Muscle of back (tissue), 13 donors: ENCODE measurements at places on chromosomes 2 and 18.
A peak's percentile ranks its signal among the peaks of the same experiment; 100 is the strongest.

GRCh38 chr2:105894327-105894944 is 149.7 kb downstream of the NCK2 start:
- no peak for DNase-seq

- no peak for DNase-seq
Observed at GRCh38 chr2:134181219-134181618, 72.7 kb upstream of the MGAT5 start.

DNA sequence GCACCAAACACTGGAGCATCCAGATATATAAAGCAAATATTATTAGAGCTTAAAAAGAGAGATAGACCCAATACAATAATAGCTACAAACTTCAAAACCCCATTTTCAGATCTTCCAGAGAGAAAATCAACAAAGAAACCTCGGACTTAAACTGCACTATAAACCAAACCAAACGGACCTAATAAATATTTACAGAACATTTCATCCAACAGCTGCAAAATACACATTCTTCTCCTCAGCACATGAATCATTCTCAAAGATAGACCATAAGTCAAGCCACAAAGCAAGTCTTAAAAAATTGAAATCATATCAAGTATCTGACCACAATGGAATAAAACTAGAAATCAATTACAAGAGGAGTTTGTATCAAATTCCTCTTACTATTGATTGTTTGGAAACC is 140.2 kb upstream of the OTOS start:
- no peak for DNase-seq

GRCh38 chr2:160816916-160817499 is 323.4 kb upstream of the RBMS1 start:
- DNase-seq, result no peak

DNA sequence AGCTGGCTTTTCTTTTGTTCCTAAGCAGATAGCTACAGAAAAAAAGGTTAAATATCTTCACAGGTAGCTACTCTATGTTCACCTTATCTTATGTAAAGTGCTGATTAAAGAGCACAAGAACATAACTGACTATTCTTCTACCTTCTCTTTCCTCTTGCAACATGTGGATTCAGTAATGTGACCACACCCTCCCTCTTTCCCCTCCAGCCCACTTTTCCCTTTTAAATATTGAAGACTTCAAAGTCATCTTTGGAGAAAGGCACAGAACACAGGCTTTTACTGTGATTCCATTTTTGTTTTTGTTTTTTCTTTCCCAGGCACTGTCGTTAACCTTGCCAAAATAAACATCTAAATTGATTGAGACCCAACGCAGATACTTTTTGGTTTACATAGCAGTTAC is 418.1 kb upstream of the CDH20 start:
- DNase-seq, result no peak

GRCh38 chr2:141417246-141417797 is 713.5 kb downstream of the LRP1B start:
- no peak for DNase-seq

DNA sequence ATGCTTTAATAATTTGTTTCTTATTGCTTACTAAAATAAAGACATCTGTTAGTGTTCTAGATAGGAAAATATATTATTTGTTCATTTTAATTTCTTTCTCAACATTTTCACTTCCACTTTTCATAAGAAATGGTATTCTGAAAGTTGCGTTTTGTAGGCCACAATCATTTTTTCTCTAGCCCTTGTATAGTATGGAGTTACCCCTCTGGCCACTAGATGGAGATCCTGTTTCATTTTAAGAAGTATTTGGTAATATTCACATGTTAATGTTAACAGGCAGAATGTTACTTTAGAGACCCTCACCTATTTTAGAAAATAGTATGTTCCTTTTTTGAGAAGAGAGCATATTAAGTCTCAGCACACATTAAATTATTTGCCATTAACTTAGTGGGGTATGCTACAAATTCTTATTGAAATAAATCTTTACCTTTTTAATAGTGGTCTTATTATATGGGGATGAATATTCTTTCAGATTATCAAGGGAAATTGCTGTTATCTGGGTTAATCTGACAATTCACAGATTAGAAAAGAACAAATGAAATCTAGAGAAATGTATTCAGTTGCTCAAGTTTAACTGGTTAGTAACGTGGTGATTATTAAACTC is 73.9 kb upstream of the TTC27 start:
- DNase-seq, result peak; percentile 45

DNA sequence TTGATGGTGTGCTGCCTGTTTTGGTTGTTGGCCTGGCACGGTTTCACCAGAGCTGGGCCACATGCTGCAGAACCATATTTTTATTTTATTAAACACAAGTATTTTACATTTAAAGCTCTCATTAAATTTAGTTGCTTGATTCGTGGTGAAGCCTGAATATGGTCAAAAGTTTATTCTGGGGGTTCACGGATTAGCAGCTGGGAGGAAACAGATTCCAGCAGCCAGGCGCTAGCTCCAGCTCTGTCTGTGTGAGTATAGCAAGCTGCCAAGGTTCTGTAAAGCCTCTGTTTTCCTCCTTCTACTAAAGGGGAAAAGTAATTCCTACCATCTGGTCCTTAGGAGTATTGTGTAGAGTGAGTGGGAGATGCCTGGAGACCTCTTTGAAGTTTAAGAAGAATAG is 22.5 kb downstream of the GATA6 start:
- peak; percentile 30 for DNase-seq

DNA sequence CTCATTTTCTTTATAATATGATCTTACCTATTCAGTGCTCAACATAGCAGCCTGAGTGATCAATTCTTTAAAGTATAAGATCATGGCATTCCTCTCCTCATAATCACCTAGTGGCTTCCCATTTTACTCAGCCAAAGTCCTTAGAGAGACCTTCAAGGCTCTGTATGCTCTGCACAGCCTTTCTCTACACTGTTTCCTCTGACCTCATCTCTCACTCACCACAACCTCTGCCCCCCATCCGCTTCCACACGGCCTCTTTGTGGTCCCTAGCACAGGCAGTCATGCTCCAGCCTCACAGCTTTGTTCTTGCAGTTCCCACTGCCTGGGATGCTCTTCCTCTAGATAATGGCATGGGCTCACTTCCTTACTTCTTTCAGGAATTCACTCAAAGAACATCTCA is 109.2 kb downstream of the HIBCH start:
- no peak for DNase-seq

DNA sequence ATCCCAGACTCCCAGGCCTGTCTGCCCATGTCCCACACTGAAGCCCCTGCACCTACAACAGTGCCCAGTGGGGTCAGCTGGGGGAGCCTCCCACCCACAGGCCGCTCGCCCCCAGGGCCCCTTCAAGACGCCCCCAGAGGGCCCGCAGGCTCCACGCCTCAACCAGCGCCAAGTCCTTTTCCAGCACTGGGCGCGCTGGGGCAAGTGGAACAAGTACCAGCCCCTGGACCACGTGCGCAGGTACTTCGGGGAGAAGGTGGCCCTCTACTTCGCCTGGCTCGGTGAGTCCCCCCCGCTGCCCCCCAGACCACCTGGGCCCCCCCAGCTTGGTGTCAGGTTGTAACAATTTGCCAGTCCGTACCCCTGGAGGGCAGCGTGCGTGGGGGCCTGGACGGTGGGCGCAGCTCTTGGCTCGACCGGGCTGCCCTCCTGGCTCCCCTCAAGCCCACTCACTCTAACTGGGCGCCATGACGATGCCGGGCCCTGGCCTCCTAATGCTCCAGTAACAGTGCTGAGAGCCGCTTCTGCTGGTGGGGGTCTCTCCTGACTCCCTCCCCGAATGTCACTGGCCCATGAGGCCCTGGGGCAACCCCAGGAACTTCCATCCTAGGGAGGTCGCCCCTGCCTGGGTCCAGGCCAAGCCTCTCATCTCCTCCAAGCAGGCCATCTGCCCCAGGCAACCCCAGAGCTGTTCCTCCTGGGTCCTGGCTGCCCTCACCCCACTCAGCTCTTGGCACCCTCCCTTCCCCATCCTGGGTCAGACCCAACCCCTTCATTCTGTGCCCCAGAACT is 14.9 kb downstream of the ANO7 start:
- DNase-seq, result no peak

- DNase-seq, result no peak
Observed at GRCh38 chr2:217612920-217613319, 389.9 kb downstream of the TNS1 start.

GRCh38 chr18:73593207-73593606 is 554.4 kb downstream of the FBXO15 start:
- DNase-seq, result no peak

- DNase-seq, result no peak
Observed at GRCh38 chr18:54206447-54206846, 18.0 kb downstream of the MBD2 start.
